ENCODE measurements at places on chromosomes 4 and X.

DNA sequence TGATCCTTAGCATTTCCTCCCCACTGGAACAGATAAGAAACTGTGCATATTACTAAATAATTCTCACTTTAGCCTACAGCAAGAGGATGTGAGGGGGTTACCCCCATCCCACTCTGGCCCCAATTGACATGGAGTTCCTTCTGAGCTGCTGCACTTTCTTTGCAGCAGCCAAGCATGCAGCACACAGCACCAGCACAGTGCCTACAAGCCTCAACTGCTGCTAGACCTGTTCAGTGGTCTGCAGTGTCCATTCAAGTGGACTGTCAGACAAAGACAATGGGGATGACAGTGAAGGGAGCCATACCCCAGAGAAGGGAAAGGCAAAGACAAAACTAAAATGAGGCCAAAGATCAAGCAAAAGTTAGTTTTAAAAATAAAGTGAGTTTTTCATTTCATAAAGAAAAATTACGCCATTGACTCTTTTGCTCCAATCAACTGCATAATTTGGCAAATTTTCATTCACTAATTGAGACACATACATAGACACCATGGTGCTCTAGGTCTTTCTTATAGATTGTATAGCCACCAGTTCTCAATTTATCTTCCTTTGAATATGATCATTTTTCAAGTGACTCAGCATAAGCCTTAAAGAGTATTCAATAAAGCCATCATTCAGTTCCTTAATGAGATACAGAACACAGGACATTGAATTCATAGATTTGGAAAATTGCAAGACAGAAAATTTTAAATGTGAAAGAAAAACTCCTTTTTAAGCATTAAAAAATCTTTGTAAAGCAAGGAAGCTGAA, 410.6 kb downstream of the HNRNPD start:
- peak; percentile 33 for DNase-seq

GRCh38 chr4:105560421-105560848, 8.0 kb downstream of the ARHGEF38 start:
- DNase-seq, result no peak

DNA sequence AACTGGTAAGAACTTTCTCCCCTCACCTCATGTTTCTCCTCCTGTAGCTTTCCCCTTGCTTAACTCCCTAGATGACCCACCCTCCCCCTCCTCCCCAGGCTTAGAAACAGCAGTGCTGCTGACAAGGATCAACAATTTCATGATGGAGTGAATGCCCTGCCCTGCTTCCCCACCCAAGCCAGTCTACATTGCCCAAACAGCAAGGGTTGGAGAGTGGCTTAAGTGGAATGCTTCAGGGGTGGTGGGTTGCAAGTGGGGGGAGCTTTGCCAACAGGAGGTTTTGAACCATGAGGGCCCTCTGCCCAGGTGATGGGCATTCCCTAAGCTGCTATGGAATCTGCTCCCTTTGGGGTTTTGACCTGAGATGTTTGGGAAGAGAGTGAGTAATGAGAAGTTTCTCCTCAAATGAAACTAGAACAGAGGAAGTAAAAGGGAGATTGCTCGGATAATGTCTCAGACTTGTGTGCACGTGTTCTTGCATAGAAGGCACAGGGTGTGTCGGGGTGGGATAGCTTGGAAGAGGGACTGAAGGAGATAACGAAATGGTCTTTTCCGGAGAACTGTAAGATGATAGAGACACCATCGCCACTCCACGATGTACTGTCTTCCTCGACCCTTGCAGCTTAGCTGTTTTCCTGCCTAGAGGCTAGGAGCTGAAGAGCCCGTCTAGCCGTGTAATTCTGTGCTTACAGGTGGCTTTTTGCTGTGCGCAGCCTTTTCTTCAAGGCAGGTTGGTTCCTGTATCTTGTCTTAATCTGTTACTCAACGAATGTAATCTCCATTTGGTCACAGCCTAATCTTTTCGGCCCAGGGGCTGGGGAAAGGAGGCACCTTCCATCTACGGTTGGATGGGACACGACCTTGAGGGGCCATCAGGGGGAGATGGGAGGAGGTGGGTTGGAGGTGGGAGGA, 10.1 kb downstream of the GDPD2 start:
- DNase-seq, result no peak

DNA sequence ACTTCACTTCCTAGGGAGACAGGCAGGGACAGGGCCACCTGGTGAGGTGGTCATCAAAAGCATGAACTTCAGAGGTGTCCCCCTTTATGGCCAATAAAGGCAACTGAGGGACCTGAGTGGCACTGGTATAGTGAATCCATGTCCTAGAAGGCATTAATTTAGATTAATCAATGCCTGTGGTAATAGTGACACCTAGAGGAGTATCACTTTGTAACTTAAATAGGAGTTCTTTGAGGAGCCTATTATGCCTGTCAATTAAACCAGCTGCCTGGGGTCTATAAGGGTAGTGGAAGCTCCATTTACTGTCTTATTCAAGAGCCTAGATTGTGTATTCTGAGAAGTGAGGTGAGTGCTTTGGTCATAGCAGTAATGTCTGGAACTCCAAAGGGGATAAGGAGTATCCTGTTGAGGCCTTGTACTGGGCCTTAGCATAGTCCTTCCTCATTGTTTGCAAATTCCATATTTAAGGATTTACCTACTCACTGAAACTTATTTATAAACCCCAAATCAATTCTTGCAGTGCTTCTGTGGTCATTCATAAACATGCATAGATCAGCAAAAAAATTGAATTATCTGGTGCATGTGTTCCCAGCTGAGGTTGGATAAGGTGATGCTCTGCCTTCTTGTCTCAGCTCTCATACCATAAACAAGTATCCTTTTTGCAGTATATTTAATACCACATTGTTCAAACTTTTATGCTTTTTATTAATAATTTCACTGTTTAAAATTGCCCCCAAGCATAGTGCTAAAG, 213.8 kb upstream of the RADX start:
- DNase-seq, result peak; percentile 24
